Stimulated activated CD8-positive, alpha-beta memory T cell treated with anti-CD3 and anti-CD28 coated beads, Interleukin-7, amount 100 ng/mL, for 1 hour (primary cell): ENCODE measurements at places on chromosomes 3 and 15.

- DNase-seq, result no peak
Measured at GRCh38 chr3:25473246-25473645, 45.2 kb downstream of the RARB start.

GRCh38 chr15:40838756-40839155 lies 5.1 kb upstream of the SPINT1 start:
- no peak for DNase-seq

- no peak for DNase-seq
Measured at GRCh38 chr3:69803681-69804270, 64.5 kb downstream of the MITF start.

DNA sequence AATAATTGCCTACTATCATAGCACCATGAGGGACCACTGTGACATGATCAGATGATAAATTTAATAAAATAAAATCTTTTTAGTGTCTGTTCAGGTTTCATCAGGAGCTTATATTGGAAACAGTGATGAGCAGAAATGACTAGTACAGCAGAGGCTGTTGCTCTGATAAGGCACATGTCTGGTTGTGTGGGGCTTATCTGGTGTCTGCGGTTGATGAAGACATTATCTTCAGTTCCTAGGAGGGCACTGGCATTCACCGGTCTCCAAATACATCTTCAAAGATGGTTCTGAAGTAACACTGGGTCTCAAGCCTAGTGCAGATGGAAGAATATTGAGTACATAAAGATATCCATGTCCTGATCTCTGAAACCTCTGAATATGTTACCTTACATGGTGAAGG lies 125.3 kb downstream of the SUCNR1 start:
- DNase-seq, result no peak

DNA sequence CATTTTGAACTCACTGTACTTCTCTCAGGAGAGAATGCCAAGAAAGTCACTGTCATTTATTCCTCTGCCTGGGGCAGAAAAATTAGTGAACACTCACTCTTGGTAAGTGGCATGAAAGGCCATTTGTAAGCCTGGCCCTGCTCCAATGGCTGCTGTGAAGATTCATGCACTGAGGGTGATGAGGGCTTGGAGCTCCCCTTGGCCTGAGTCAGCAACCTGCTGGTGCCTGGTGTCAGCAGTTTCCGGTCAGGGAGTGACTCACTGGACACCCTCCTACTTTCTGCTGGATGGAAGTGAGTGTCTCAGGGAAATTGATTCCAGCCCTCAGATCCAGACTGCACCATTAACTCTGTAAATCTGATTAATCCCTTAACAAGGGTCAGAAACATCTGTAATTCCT lies 37.6 kb downstream of the TRA2B start:
- no peak for DNase-seq

- DNase-seq, result no peak
Measured at GRCh38 chr3:45154641-45155147, 8.5 kb upstream of the CDCP1 start.

- DNase-seq, result no peak
Measured at GRCh38 chr15:90519688-90520087, 10.0 kb upstream of the CRTC3 start.

DNA sequence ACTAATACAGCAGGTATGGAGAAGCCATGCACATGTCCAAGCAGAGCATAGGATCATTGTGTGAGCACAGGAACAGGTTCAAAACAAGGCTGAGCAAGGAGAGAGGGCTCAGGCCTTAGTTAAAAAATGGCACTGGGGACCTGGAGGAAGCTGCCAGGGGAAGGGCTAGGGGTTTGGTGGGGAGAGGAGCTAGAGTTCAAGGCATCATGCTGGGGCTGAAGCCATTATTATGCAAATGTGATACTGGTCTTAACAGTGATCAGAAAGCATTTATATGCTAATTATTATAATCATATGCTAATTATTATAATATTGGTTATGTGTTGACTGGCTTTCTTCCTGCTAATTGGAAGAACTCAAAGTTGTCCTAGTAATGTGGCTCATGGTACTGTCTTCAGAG lies 546.0 kb upstream of the CFAP20DC start:
- no peak for DNase-seq

- no peak for DNase-seq
Measured at GRCh38 chr3:162354356-162354755, 857.7 kb downstream of the OTOL1 start.

- DNase-seq, result no peak
Measured at GRCh38 chr3:36674816-36675215, 89.5 kb downstream of the DCLK3 start.

- DNase-seq, result no peak
Measured at GRCh38 chr3:188558343-188559071, 404.6 kb downstream of the LPP start.

- DNase-seq, result no peak
Measured at GRCh38 chr15:69847625-69848024, 250.1 kb downstream of the TLE3 start.

DNA sequence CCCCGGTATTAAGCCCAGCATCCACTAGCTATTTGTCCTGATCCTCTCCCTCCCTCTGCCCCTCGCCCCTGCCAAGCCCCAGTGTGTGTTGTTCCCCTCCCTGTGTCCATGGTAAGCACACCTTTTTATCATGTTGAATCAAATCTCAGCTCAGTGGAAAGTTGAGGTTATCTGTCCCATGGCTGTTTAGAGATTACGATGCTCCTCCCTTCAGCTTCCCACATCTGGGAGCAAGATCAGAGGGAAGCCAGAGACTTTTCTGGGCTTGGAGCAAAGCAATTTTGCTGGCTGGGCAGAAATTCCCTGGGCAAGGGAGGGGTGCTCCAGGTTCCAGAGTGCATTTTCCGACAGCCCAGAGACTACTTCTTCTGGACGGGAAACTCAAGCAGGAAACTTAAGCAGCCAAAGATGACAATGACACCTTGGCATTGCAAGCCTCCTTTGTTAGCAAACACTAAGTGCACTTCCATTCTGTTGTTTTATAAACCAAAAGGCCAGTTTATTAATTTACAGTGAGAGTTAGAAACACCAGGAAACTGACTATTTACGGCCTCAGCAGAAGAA lies 104.5 kb downstream of the MESD start:
- no peak for DNase-seq

DNA sequence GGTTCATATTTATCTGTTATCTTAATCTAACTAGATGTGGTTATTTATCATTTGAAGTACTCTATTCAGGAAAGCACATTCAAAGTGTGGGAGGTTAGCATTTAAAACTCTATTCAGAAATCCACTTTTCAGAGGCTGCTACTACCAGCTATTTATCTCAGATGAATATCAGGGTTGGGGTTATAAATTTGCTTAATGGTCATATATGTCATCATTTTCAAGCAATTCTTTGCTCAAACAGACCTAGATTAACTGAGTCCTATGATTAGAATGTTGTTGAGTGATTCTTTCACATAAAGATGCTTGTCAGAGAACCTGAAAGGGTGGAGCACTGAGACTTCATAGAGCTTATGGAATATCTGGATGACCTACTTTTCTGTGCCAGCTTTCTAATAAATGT lies 436.9 kb upstream of the TGFBR2 start:
- no peak for DNase-seq

DNA sequence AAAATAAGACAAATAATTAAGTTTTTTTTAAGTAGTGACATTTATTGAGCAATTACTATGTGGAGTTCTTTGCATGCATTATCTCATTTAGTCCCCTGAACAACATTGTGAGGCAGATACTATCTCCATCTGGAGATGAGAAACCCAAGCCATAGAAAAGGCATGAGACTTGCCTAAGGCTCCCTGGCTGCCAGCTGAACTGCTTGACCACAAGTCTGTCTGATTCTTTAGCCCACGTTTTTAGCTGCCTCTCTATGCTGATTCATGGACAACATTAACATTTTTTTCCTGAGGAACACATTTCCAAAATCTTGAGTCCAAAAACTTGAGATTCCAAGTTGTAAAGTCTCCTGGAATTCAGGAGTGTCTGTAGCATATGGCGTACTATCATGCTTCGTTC lies 263.6 kb upstream of the GOLGA6L4 start:
- no peak for DNase-seq

GRCh38 chr3:11820531-11821041 lies 26.1 kb downstream of the TAMM41 start:
- no peak for DNase-seq

DNA sequence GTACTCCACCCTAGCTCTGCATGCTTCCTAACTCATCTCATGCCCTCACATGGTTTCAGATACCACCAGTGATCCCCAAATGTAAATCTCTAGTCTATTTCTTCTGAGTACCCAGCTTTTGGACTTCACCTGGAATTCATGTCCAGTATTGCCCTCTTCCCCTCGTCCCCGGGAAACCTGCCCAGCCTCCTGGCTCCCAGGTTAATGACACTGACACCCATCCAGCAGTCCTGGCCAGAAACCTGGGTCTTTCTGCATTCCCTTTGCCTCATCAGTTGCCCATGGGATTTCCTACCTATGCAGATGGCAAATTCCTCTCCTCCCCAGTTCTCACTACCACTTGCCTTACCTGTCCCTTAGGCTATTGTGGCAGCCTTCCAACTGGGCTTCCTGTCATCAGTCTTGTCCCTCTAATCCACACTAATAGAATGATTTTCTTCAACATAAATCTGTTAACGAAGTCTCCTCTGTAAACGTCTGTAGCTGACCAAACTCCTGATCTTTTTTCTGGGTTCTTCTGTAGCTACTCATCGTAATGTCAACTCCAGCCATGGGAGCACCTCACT lies 15.3 kb upstream of the MYLK start:
- no peak for DNase-seq

DNA sequence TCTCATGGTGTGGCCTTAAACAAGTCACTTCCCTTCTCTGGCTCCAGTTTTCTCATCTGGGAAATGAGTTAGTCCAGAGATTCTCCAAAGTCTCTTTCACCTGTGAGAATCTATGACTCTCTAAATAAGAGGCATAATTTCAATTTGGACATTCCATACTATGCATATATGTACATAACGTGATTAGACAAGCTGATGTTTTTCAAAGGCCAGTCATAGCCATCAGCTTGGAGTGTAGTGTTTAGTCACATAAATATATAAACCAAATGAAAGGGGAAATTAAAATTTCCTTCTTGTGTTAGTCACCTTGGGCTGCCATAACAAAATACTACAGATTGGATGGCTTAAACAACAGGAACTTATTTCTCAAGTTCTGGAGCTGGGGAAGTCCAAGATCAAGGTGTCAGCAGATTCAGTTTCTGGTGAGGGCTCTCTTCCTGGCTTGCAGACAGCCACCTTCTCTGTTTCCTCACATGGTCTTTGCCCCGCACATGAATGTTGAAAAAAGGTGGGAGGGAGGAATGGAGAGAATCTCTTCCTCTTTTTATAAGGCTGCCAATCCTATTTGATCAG lies 19.4 kb downstream of the TMEM41A start:
- no peak for DNase-seq

DNA sequence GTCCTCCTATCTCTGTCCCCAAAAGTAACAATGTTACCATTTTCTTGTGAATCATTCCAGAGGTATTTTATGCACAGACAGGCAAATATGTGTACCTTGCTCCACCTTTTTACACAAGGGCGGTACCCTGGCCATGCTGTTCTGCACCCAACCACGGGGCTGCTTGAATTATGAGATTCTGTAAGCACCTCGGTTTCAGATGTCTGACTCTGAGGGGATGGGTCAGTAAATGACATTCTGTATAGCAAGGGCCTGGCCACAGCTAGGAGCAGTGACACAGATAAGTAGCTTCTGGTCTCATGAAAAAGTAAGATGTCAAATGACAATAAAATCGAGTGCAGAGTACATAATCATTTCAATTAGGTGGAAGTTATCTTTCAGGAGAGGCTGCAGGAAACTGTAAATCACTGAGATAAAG lies 30.4 kb upstream of the FLNB start:
- no peak for DNase-seq

- no peak for DNase-seq
Measured at GRCh38 chr15:89308236-89308635, 26.4 kb downstream of the POLG start.

DNA sequence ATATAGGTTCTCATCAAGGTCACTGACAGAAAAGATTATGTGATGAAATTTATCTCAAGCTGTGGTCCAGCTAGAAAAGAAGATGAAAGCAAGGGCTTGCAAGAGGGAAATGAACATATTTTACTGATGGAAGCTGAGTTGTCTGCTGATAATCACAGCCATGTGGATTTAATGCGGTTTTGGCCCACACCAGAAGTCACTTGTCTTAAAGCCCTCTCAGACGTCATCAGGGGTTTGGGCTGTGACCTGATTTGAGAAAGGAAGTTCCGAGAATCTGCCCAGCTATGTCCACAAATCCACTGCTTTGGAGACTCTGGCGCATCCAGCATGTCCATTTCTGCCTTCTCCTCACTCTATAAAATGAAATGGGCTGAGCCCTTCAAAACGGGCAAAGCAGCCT lies 278.4 kb downstream of the SUCLG2 start:
- DNase-seq, result no peak

DNA sequence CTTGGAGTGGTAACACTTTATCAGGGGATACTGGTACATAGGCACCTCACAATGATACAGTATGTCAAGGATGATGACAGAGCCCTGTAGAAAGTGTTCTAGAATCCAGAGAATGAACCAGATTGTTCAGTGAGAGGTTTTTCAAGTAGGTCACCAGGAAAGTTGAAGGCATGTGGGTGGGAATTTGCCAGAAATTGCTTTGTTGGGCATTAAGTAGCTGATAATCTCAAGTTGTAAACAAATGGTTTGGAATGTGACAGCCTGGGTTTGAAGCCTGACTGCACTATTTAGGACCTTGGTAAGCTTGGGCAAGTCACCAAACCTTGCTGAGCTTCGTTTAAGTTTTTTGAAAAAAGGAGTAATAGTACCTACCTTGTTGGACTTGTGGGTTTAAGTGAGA lies 12.5 kb downstream of the SLC35G2 start:
- no peak for DNase-seq

DNA sequence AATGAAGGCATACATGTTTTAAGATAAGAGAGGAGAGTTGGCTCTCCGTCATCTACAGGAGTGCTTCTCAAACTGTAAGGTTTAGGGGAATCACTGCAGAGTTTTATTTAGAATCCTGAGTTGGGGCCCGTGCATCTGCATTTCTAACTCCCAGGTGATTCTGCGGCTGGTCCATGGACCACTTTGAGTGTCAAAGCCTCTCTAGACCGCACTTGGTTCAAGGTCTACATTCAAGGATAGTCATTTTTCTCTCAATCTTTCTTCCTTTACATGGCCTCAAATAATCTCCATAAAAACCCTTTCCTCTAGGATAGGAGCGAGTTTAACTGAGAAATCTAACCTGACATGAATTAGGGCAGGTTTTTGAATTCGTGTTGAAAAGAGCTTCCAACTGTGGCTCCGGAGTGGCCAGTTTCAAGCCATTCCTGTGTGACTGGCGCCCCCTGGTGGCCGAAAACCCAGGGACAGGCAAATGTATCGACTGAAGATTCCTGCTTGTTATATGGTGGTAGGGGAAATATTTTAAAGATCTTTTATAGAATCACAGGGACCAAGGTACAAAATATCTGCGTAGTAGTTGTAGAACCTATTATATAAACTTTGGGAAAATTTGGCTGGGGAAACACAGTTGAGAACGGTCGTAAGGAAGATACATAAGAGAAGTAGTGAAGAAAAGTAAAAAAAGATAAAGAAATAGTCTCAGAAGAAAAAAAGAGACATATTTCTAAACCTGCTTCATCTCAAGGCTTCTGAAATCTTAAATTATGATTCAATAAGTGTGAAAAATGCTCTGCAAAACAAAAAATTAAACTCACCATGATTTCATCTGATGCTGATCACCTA lies 11.9 kb downstream of the GABRR3 start:
- DNase-seq, result peak; percentile 77
